CD8-positive, alpha-beta T cell (primary cell): ENCODE measurements at places on chromosomes 6 and 20. TPM values are rescaled to one million over a fixed set of nuclear protein-coding genes. Genes with fewer than 3 reads are reported as not detected.

DNA sequence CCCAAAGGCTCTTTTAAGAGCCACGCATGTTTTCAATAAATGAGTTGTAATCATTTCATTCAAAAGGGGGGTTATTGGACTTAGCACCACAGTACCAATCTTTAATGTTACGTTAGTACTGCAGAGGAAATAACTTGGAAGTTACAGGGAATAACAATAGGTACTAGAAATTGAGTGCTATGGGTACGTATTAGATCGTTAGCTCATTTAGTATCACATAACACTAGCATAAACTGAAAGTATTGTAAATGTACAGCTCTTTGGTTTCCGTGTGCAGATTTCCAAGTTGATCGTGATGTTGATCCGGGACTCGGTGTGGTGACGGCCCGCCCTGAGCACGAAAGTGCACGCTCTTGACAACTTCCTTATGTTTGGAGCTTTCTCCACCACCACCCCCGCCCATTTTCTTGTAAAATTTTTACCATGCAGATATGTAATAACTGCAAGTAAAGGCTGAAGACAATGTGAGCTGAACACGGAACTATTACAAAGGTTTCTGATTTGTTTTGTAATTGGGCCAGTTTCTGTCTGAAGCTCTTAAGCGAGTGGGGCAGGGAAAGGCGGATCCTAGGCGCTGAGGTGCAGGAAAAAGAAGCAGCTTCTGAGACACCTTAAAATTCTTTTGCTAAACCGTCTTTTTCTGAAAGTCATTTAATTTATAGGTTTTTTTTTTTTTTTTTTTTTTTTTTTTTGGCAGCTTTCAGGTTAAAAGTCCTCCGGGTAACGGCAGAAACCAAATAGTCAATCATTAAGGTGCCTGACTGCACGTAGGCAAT lies 71.5 kb downstream of the HFE start:
- DNase-seq, result peak; percentile 42

GRCh38 chr6:42766163-42766670 lies 15.6 kb upstream of the BICRAL start:
- DNase-seq, result no peak

DNA sequence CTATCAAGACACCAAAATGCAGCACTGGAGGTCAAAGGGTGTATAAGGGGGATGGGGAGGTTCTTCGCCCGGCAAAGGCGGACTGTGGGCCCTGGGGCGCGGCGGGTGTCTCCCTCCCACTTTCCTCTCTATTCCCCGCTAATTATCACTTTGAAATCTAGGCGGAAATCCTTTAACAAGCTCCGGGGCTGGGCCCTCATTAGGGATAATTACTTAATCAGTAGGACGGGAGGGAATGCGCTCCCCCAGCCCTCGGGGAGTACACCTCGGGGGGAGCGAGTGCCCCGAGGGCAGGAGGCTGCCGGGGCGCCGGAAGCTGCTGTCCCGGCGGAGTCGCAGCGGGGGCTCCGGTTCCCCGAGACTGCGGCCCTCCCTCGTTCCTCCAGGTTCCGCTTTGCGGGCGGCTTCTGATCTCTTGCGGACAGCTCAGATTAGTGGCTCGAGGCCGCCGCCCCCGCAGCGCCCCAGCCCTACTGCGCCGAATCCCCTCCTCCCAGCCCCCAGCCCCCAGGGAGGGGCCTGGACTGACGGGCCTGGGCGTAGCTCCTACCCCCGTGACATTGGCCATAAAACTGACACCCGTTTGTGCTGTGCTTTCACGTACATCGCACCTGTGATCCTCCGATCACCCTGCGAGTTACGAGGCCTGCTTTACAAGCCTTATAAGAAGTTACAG lies 14.7 kb downstream of the MUCL3 start:
- peak; percentile 67 for DNase-seq

- no peak for DNase-seq
These were observed 100.5 kb downstream of the SOBP start for GRCh38 chr6:107590378-107590777.

- no peak for DNase-seq
These were observed 1.7 kb downstream of the SOD2 start for GRCh38 chr6:159691133-159691962.

MYBL2 gene
- total RNA-seq, result 1.1 TPM

PPP1R14C gene
- total RNA-seq, result not detected

- no peak for DNase-seq
These were observed 363.9 kb downstream of the PREX1 start for GRCh38 chr20:48463916-48464315.

- DNase-seq, result no peak
These were observed 131.6 kb downstream of the UTRN start for GRCh38 chr6:144416773-144417172.

DNA sequence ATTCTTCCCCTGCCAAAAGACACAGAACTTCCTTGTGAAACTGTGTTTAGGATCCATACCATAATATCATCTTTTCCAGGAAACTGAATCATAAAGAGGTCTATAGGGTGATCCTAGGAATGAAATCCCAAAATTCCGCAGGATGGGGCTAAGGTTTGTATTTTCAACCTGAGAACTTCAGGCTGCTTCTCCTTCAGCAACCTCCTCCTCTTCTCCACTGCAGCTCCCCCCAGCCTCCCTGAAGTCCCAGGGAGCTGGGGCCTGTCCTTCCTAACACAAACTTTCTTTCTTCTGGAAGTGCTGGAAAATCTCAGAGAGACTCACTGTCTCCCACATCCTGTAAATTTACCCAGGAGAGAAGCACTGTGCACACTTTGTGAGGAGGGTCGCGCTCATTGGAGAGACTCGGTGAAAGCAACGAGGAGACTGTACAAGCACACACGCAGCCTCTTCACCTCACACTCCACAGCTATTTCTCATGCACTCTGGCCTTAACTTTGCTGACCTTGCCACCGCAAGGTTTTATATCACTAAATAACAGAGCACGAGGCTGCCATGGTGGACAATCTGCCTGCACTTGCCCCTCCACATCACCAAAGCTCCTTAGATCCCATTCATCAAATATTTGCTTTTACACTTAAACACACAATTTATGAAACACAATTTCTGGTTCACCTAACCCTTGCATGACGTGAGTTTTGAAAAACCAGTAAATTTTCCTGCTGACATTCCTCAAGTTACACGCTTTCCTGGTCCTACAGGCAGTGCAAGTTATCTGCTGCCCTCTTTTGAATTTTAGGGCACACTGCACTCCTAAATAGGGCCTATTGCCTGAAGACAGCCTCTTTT lies 14.3 kb downstream of the ID4 start:
- no peak for DNase-seq

DNA sequence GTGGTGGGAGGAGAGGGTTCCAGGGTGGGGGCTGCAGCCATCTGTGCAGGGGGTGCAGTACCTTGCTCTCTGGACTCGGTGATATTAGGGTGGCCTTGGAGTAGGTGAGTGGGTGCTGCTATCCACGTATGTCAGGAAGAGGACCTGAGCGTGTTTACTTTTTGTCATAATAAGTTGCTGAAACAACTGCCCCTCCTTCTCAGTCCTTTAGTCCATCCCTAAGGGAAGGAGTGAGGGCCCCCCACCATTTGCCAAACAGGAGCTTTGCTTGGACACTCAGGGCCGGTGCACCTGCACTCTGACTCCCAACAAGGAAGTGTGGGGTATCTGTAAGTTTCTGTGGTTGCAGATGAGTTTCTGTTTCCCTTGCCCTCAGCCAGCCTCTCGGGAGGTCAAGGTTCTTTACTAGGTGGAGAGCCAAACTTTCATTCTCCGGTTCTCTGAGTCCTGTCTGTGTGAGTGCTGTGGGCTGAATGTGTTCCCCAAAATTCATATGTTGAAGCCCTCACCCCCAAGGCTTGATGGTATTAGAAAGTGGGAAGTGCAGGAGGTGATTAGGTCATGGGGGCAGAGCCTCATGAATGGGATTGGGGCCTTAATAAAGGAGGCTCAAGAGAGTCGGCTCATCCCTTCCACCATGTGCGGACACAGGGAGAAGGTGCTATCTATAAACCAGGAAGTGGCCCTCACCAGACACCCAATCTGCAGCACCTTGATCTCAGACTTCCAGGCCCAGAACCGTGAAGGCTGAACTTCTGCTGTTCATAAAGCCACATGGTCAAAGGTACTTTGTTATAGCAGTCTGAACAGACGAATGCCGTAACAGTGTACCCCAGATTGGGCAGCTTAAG lies 19.6 kb upstream of the CCR6 start:
- DNase-seq, result no peak

DNA sequence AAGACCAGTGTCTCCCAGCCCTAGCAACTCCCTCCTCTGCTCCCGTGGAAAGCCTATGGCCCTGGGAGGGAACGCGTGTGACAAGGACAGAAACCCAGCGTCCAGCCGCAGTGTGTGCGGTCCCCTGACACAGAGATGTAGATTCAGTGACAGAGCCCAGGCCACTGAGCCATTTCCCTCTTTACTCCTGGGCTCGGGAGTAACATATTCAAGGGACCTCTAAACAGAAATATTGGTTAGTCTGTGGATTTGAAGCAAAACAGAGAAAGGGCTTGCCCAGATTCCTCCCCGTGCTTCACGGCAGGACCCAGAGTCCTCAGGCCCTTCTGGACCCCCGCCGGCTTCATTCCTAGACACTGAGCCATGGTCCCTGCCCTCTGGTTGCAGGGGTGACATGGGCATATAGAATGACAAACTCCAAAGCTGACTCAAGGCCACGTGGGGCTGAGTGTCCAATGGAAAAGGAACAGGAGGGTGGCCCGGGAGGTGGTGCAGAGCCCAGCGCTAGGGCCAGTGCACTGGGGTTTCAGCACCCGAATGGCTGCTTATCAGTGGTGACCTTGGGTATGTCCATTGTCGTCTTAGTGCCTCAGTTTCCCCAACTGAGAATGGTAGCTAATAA lies 248.2 kb downstream of the QKI start:
- no peak for DNase-seq

DNA sequence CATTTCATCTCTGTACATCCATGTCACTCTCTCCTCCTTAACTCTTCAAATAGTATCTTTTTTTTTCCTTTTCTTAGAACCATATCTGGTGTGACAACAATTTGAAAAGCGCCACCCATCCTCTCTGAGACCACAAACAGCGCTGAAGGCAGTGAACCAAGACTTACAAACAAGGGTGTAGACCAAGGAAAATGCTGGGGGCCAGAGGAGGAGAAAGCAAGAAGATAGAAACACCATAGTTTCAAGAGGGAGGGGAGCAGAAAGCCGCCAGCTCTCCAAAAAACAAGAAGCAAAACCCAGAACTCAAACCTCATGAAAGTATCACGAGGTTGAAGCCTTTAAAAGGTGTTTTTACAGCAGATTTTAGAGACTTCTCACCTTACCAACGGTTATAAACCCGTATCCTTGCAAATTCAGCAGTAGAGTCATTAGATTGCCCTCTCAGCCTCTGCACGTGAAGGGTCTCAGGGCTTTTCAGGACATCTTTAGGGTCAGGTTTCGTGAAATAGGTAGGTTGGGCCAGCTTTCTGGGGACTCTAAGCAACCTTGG lies 13.3 kb upstream of the RIPOR2 start:
- DNase-seq, result peak; percentile 47

GRCh38 chr6:5180636-5181035 lies 80.1 kb downstream of the LYRM4 start:
- DNase-seq, result no peak

DNA sequence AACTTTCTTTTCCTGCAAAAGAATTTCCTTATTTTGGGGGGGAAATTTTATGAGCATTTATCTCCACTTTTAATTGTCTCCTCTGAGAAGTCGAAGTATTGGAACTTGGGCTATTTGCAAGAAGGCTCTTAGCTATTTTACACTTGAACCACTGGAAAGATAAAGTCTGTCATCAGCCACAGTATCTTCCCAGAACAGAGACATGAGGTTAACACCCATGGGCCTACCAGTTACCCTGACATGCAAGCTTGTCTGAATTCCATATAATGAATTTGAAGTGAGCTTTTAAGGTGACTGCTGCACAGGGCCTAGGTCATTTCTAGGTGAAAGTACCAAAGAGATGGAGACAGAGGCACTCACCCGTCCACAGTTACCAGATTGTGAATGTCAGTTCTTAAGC lies 193.1 kb downstream of the SIM1 start:
- DNase-seq, result no peak

RNF39 gene
- total RNA-seq, result not detected

GRCh38 chr20:63765082-63765873 lies 25.7 kb downstream of the SLC2A4RG start:
- DNase-seq, result no peak

GRCh38 chr6:3032986-3033385 lies 33.3 kb downstream of the NQO2 start:
- no peak for DNase-seq

WFDC12 gene
- not detected for total RNA-seq

DNA sequence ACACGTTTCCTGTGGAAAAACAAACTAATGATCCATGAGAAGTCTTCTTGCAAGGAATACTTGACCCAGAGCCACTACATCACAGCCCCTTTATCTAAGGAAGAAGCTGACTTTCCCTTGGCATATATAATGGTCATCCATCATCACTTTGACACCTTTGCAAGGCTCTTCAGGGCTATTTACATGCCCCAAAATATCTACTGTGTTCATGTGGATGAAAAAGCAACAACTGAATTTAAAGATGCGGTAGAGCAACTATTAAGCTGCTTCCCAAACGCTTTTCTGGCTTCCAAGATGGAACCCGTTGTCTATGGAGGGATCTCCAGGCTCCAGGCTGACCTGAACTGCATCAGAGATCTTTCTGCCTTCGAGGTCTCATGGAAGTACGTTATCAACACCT lies 35.4 kb downstream of the GCNT2 start:
- DNase-seq, result no peak

DNA sequence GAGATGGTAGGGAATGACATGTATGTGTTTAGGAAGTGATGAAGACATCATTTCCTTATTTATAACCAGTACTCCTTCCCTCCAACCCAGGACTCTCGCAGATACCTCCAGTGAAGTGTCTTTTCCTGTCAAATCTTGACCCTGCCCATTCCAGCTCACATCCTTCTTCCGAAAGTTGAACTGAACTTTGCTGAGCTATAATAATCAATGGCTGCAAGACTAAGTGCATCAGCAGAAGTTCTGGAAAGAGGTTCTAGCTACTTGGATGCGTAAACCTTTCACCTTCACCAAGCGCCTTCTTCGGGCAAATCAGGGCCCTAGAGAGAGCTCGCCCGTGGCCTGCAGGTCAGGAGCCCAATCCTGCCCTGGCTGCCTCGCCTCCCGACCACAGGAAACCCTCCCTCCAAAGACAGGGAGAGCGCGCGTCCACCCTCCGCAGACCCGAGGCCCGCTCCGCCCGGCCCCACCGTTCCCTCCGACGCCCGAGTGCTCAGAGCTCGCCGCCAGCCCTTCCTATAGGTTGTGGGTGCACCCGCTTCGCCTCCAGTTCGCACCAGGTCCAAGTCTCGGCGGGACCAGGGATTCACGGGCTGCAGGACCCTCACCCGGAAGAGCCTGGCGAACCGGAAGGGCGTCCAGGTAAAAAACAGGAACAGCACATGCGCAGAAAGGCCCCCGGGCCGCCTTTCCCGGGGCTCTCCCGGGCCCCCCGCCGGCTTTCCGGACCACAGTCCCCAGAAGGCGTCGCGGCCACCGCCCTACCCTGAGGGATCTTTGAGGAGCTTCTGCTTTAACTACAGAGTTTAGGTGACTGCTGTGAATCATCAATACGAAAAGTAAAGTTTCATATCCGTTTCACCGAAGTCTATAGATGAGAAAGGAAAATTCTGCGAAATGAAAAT lies at the start of gene ZNF334:
Gene ZNF334 (minus strand): TSS at position 617 of the 902 bp plus-strand sequence. CDS start 1,457 bp downstream, outside the sequence.
- DNase-seq, result no peak

- DNase-seq, result no peak
These were observed 39.9 kb downstream of the SNAI1 start for GRCh38 chr20:50022676-50023075.

LY6G5C gene
- 1.5 TPM for total RNA-seq

- DNase-seq, result no peak
These were observed 26.9 kb downstream of the FAM50B start for GRCh38 chr6:3876101-3876500.

- DNase-seq, result no peak
These were observed 11.0 kb downstream of the ALDH8A1 start for GRCh38 chr6:134938896-134939295.

GRCh38 chr6:13027207-13027606 lies 301.1 kb downstream of the TBC1D7 start:
- no peak for DNase-seq
